ENCODE measurements at places on chromosomes 11 and 22.

DNA sequence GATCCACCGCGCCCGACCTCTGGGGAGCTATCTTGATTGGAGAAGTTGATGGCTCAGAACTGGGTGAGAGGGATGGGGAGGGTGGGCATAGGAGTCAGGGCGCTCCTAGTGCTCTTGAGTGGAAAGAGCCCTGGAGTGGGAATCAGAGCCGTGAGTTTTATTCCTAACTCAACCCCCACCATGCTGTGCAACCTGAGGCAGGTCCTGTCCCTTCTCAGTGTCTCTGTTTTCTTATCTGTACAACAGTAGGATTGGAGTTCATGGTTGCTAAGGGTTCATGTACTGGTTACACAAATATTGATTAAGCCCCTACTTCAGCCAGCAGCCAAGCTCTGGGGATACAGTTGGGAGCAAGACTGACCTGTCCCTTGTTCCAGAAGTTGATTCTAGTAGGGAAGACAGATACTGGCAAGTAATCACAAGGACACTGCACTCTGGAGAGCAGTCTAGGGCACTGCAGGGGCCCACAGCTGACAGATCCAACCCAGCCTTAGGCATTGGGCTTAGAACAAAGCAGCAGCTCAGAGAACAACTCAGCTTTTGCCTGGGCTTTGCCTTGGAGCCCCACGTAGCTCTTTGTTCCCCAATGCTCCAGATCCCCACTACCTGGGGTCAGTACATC is 12.4 kb upstream of the DAGLA start:
- DNase-seq, result no peak

DNA sequence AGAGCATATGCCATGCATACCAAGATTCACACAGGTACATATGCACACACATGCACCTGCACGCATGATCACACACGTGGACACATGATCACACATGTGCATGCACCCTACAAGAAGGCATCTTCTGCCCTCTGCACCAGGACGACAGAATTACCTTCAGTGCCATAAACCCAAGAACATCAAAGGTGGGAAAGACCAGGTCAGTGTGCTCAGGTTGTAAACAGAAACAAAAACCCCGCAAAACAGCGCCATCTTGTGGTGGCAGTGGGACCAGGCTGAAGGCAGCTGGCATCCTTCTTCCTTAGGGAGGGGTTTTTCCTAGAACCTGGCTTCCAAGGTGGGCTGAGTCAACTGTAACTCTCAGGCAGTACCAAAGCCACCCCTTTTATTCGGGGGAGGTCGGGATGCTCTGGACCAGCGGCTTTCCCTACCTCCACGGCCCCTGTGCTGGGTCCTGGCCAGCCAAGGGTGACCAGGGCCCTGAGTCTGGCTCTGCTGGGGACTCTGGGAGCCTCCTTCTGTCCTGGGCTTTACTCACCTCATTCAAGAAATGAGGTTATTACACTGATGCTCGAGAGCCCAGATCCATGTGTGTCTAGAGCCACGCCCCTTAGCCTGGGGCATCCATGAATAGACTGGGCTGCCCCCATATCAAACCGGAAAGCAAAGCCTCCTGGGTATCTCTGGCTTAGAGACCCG is 69.4 kb upstream of the FGF3 start:
- DNase-seq, result peak; percentile 69

DNA sequence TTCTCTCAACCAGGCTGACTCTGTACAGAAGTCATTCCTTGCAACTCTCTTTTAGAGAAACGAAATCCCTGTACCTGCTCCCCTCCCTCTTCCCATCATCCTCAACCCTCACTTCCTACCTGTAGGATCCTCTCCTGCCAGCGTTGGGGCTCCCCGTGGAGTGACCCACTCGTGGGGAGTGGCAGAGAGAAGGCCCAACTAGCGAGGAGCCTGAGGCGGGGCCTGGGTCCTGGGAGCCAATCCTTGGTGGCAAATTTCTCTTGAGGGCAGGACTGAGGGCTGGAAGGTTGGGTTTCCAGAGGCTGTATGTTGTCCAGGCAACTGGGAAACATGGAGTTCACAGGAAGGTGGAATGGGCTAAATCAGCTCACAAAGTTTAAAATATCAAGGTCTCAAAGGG is 10.4 kb downstream of the NHERF4 start:
- DNase-seq, result no peak

DNA sequence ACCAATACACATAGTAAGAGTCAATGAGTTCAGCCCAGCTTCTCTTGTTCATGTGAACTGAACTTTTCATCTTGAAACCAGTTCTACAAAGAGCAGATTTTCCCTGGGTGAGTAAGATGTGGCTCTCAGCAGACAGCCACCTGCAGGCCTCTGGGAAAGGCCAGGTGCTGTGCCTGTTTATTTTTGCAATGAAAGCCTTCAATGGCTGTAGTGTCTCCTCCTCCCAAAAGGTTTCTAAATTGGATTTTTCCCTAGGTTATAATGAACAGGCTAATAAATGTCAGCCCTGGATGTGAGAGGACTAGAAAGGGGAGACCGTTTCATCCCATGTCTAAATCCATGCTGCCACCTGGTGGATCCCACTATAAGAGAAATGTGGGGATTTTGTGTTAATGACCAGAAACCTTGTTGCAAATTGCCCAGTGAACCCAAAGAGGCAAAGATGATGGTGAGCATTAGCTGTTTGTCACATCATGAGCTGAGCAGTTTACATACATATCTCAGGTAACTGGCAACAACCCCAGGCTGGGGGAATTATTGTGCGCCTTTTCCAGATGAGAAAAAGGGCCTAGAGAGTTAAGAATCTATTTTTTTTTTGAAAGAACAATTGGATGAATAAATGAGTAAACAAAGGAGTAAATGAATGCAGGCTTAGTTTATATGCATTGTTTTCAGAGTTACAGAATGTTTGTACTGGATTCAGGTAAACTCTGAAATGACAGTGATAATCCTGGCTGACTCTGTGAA is 12.7 kb downstream of the C11orf91 start:
- no peak for DNase-seq

GRCh38 chr11:124724979-124725718 is 14.6 kb upstream of the NRGN start:
- no peak for DNase-seq

- peak; percentile 60 for DNase-seq
Observed at GRCh38 chr11:27183672-27184457, 143.2 kb downstream of the BBOX1 start.

GRCh38 chr11:66543263-66544107 is 2.4 kb downstream of the ZDHHC24 start:
- peak; percentile 39 for DNase-seq

DNA sequence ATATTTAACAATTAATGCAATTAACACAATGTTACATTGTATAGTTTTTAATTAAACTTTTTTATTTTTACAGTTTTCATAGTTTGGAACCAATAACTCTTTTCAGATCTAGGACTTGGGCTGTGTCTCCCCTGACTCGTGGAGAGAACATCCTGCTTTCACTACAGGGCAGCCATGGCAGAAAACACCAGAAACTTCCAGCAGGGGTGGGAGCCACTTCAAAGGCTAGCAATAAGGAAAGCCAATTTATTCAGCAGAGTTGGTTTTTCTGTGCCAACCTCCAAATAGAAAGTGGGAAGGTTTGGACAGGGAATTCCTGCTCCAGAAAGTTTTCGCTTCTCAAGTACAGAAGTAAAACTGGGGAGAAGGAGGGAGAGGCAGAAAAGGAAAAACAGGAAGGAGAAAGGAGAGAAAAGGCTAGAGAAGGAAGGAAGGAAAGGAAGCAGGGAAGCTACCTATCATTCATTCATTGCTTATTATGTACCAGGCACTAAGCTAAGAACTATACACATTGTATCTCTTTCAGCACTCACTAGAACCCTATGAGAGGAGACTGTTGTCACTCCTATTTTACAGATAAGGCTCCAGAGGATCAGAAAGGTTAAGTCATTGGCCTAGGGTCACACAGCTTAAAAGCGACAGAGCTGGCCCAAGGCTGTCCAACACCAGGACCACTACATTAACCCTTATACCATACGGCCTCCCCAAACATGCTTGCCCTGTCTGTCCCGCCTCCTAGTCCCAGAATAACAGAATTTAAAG is 54.8 kb upstream of the CREB3L1 start:
- no peak for DNase-seq

DNA sequence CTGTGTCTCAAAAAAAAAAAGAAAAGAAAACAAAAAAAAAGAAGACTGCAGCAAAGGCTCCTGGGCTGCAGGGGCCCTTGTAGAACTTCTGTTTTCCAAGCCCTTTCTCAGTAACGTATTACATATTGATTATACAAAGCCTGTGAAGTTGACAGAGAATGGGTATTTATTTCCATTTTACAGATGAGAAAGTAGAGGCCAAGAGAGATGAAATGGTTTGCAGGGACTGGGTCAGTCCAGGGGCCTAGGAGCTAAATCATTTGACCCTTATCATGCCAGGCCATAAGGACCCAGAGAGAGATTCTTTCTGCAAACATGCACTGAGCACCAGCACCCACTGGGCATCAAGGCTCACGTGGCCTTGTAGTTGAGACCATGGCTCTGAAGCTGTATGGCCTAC is 4.5 kb downstream of the PPP2R5B start:
- DNase-seq, result no peak

DNA sequence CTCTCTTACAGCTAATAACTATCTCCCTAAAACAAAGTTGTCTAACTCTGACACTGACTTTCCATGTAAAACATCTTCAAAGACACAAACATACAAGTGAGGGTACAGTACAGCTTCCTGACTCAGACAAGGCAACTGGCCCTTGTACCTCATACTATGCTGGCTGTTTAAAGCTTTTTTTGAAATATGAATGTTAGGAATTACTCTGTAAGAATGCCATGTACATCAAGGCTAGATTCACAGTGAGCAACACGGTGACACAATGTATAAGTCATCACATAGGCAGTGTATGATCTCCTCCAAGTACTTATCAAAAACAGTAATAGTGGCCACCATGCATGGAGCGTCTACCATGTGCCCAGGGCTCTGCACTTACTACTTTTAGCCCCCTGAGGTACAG is 28.6 kb downstream of the ALG8 start:
- no peak for DNase-seq

GRCh38 chr11:72625691-72626413 is 48.4 kb downstream of the PDE2A start:
- DNase-seq, result no peak

GRCh38 chr11:1838426-1839144 is at the start of gene TNNI2:
TSS of gene TNNI2 (plus strand) at chr11:1838981. CDS start at chr11:1839697, 716 bp downstream.
- no peak for DNase-seq

DNA sequence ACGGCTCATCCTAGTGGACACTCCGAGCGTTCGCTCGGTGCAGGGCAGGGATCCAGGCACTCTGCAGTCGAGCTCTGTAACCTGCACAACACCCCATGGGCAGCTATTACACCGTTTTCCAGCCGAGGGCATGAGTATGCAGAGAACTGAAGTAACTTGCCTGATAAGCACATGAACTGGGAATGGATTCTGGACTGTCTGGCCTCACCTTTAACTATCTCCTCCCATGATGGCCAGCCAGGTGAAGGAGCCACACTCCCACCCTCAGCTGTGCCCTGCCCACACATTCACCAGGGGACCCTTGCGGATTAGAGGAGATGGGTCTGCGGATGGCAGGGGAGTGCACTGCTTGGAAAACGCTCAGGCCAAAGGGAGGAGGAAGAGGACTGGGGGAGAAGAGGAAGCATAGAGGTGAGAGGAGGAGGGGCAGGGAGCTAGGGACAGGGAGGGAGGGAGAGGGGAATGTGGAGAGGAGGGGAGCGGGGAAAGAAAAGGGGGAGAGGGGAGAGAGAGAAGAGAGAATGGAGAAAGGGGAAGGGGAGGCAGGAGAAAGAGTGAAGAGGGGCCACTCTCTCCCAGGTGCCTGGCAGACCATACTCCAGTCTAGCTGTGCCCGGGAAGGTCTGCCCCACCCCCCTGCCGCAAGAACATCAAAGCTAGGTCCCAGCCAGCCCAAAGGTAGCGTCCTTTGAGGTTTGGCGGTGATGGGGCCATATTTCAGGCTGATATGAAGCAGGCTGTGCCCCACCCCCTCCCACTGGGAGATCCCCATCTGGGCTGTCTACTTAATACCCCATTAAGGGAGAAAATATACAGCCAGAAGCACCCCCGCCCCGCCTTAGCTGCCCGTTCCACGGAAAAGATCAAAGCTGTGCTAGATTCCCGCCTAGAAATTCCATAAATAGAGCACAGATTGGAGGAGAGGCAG is 33.2 kb upstream of the TCF20 start:
- DNase-seq, result no peak

DNA sequence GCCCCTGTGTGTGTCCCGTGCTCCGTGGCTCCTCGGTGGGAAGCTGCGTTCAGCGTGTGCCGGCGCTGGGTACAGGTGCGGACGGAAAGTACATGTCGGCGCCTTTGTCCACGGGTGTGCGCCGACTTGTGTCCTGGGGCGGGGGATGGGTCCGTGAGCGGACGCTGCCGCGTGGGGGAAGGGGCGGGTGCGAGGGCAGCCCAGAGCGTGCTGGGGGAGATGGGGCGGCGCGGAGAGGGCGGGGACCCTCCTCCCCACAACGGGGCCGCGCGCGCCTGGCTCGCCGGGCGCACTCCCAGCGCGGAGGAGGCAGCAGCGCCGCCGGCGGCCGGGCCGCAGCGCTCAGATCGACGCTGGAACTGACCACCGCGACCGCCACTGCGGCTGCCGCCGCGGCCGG is 33.6 kb upstream of the RELT start:
- DNase-seq, result no peak

DNA sequence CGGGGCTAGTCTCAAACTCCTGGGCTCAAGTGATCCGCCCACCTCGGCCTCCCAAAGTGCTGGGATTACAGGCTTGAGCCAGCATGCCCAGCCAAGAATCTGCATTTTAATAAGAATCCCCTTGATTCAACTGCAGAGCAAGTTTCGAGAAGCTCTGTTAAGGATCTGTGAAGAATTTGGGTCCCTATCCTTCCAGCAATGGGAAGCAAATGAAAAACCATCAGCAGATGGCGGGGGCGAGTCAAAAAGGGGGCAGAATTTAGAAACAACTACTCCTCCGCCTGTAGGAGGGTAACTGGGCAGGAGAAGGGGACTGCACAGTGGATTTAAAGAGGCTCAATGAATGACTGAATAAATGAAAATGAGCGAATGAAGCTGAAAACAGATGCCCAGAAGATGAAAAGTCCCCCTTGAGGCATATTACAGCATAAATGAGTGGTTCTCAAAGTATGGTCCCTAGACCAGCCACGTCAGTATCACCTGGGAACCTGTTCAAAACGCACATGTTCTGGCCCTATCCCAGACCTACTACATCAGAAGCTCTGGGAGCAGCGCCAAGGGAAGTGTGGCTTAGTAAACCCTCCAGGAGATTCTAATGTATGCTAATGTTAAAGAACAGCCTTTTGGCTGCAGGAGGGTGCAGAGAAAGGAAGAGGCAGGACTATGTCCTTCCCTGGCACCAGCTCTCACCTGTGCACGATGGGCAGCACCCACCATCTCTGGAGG is 15.0 kb downstream of the VWCE start:
- DNase-seq, result peak; percentile 52

GRCh38 chr22:19067696-19068348 is 54.4 kb downstream of the DGCR2 start:
- DNase-seq, result no peak

GRCh38 chr11:124611064-124611463 is at the start of gene PANX3:
TSS of gene PANX3 (plus strand) at chr11:124611428. CDS start at chr11:124611557, 129 bp downstream.
- DNase-seq, result no peak

GRCh38 chr22:26544489-26544888 is 32.2 kb upstream of the TFIP11 start:
- no peak for DNase-seq

- DNase-seq, result no peak
Observed at GRCh38 chr11:9626496-9627394, 37.1 kb upstream of the SWAP70 start.

- DNase-seq, result no peak
Observed at GRCh38 chr11:8719721-8720120, 37.1 kb downstream of the RPL27A start.
